ENCODE measurements at places on chromosomes 12 and 14.
A peak's percentile ranks its signal among the peaks of the same experiment; 100 is the strongest.

- DNase-seq = no peak
Measured at GRCh38 chr14:21780429-21781084, 106.9 kb upstream of the OR4E1 start.

DNA sequence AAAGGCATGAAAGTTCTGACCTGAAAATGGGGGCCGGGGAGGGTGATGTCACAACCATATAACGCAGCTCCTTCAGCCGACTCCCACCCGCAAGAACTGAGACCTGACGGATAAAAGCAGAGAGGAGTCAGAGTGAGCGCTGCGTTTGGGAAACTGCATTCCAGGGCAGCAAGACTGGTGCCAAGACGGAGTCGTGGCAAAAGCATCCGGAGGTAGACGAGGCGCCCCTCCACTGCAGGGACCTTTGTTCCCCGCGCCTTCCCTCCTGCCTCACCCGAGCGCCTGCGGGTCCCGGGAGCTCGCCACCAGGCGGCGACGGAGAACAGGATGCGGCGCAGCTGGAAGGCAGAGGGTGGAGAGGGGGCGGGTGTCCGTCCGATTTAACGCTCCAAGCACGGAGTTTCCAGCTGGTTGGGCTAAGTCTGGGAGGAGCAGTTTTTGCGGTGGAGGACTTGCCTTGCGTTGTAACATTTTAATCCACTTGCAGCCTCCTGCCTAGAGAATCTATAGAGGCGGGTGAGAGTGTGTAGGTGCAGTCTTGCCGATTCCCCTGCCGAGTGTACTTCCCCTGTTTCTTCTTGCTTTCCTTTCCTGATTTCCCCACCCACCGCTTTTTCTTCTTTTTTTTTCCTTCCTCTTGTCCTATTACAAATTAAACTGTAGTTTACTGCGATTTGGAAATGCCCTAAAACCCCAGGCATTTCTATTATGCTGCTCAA, 1.2 kb upstream of the CPNE8 start:
- peak; percentile 25 for DNase-seq

GRCh38 chr14:96139169-96139568, 65.5 kb upstream of the BDKRB2 start:
- DNase-seq = no peak

- DNase-seq = no peak
Measured at GRCh38 chr14:56026506-56026905, 91.7 kb upstream of the PELI2 start.

DNA sequence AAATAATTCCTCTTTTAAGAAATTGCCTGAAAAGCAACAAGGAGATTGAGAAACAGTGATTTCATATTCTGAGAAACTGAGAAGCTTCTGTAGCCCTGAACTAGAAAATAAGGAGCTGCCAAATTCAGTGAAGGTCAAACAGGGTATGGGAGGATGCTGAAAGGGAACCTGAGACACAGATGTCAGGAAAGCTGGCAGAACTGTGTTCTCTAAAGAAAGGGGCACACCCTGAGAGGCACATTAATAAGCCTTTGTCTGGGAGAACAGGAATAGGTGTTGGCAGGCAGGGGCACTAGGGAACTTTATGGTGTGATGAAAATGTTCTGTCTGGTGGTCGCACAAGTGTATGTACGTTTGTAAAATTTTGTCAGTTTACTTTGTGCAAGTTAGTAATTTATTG, 29.6 kb downstream of the VRK1 start:
- no peak for DNase-seq

DNA sequence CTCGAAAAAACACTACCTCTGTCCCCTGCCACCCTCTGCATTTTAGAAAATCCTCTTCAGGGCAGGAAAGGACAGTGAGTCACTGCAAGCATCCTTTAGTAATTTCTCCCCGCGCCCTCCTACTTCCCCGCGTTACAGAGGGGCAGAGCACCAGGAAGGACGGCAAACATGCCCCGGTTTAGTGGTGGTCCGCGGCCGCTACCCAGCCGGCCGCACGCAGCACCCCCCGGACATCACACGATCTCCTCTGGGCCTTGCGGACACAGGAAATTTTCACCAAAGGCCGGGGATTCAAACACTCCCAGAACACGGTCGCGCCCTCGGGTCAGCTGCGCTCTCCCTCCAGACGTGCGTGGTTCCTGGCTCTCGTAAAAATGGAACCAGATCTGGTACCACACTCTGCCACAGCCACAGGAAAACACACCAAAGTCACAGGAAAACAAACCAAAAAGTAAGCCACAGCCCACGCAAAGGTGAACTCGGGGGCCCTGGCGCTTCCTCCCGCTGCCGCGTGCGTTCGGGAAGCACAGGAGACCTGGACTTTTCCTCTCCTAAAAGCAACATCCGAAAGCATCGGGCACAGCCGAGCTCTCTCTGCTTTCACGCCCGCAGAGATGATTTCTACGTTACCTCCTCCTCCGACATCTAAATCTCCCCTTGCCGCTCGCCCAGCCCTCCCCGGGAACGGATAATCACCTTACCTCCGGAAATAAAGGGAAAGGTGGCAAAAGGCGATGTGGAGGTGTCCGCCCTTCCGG, 839 bp downstream of the SLC38A1 start:
- DNase-seq = no peak

GRCh38 chr12:100017056-100017455, 32.3 kb upstream of the ANKS1B start:
- no peak for DNase-seq

GRCh38 chr14:34699873-34700621, 14.3 kb downstream of the CFL2 start:
- DNase-seq = no peak

DNA sequence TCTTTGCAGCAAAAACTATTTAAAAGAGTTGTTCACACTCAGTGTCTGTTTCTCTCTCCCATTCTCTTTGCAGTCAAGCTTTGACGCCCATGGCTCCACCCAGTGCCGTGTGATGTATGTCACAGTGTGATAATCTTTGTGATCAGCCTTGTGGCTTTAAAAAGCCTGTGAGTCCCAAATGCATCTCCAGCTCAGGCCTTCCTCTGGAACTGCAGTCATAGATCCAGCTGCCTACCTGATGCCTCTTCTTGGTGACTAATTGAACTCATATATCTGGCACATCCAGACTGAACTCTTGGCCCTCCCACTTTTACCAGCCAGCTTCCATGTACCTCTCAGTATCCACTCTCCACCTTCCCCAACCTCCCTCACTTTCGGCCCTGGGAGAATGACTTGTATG, 182.8 kb upstream of the ARHGAP5 start:
- no peak for DNase-seq

DNA sequence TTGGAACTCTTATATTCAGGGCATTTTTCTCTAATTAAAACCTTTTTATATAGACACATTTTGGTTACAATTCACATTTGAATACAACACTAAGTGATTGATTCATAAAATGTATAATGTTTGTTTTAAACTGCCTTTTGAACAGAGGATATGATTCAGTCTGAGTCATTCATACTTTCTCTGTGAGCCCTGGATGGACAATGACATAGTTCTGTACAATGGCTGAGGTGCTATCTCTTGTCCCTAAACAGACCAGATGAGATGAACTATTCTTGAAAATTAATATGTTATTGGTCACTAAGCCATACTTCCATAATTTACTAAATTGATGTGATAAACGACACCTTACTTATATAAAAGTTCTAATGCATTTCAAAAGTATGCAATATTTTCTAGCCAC, 199.7 kb upstream of the ATXN7L3B start:
- no peak for DNase-seq
